ENCODE measurements at places on chromosomes 4 and X.

DNA sequence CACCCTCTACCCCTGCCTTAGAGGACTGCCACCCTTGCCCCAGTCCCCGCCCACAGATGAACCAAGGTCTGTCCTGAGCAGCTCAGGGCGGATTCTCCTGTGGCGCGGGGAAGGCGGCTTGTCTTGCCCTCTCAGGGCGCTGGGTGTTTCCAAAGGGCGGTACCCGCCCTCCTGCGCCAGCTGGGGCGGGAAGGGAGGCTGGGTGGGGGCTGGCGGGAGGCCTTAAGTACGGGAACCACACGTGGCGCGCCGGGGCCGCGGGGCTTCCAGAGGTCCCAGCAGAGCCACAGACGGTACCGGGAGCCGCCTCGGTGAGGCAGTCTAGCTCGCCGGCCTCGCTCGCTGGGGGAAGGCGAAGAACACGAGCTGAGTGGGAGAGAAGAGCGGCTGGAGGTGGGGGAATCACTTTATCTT lies 361.1 kb downstream of the MID1IP1 start:
- DNase-seq: no peak

DNA sequence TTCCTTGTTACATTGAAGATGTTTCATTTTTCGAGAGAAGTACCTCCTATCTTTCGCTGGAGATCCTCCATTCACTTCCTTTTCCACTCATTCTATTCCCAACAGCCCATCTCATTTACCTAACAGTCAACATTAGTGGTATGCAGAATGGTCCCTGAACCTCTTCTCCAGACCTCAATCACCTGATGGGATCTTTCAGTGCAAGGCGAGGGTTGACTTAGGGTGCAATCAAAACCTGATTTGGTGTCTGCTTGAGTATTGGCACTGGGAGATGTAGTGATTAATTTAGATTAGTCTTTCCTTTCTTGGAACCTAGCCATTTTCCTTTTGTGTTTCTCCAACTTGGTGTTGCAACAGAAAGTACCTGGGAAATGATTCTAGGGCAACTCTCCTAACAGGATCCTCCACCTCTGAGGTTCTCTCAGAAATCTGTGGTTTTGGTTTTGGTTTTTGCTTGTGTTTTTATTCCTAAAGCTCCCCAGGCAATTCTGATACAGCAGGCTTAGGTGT lies 18.4 kb downstream of the DDX3X start:
- DNase-seq: no peak

DNA sequence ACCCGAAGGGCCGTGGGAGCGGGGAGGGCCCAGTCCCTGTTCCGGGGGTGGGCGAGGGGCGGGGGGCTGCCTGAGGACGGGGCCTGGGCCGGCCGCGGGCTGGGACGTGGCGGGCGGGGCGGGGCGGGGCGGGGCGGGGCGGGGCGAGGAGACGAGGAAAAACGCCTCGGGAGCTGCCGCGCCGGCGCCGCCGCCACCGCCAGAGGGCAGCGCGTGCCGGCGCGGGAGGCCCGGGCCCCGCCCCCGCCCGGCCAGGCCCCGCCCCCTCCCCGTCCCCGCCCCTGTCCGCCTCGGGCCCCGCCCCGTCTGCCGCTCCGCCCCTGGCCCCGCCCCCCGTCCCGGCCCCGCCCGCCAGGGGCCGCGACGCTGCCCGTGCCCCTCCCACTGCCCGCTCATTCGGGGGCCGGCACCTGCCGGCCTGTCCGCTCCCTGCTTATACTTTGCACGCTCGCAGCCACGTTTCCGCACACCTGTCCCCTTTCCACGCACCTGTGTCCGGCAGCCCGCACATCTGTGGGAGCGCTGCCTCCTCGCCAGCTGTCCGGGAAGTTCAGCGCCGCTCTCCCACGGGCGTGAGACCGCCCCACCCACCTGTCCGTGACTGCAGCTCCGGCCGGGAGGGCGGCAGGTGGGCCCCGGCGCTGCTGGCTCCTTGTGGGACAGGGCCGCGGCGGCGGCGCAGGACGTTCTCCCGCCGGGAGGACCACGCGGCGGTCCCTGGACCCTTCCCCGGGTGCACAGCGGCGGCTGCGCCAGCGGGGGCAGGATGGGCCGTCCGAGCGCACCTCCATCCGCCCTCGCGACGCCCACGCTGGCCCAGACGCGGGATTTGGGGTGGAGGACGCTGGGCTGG lies 1.7 kb upstream of the FGFRL1 start:
- peak; percentile 60 for DNase-seq

DNA sequence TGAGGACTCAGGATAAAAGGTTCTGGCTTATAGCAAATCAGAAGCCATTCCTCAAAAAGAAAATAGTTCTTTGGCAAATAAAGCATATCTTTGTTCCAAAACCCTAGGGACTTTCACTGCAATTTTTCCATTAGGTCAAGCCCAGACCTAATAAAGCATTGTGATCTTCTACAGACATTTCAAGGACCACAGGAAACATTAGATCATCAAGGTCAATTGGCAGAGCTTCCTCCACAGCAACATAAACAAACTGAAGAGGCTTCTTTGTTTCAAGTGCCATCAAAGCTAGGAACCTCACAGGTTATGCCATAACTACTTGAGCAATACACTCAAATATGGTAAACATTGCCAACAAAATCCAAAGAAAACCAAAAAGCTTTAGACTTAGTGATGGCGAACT lies 144.9 kb downstream of the ANXA5 start:
- DNase-seq: no peak

- DNase-seq: no peak
These were observed 5.4 kb upstream of the MSX1 start for GRCh38 chr4:4853921-4854648.

- no peak for DNase-seq
These were observed 118.4 kb downstream of the ASB9 start for GRCh38 chrX:15151267-15152186.

DNA sequence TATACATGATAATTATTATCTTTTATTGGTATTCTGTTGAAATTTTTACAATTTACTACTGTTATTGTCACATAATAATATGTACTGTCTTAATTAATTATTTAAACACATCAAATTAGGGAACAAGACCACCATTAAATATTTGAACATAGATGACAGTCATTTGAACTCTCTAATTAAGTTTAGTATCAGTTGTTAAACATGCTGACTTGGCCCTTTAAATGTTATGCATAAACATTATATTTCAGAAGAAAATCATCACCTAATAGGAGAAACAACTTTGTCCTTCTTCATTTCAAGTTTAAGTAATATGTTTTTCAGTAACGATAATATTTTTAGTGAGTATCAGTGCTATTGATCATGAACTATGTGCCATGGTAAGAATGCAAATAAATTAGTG lies 623.5 kb upstream of the GNPDA2 start:
- no peak for DNase-seq

DNA sequence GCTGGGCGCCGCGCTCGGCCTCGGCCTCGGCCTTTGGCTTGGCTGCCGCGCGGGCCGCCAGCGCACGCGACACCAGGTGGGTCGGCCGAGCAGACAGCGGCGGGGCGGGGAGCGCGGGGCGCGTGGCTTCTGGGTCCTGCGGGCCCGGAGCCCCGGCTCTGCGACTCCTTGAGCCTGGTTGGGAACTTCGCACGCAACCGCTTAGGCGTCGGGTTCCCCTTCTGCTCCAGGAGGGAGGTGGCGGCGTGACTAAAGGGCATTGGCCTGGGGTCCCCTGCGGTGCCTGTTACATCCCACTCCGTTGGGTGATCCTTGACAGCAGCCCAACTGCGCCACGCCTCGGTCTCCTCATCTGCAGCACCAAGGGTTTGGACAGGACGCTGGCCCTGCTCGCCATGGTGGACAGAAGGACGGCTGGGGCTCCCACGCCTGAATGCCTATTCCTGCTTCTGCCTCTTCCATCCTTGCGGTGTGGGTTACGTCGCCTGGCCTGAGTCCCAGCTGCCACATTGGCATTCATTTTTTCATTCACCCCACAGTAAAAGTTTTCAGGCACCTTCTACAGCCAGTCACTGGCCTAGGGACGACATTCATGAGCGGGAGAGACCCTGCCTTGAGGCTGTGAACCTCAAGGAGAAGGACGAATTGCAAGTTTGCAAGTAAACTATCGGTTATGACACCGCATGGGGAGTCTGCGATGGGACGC lies 631 bp downstream of the EVC start:
- DNase-seq: peak; percentile 34

DNA sequence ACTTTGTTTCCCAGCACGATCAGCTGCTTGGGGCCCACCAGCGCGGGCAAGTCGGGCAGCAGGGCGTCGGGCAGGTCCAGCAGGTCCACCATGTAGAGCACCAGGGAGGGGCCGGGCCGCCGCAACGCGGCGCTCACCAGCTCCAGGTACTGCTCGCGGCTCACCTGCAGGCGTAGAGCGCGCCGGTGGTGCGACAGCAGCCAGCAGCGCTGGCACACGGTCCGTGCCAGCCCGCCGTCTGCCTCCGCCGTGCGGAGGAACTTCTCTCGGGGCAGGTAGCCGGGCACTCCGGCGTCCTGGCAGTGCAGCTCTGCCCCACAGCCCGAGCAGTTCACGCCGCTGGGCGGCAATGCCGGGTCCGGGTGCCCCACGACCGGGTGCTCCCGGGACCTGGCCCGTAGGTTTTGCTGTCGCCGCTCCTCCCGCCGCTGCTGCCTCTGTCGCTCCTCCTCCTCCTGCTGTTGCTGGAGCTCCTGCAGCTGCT lies 527 bp downstream of the NOA1 start:
- DNase-seq: no peak

- DNase-seq: no peak
These were observed 13.9 kb upstream of the CT47A1 start for GRCh38 chrX:120999413-120999812.

DNA sequence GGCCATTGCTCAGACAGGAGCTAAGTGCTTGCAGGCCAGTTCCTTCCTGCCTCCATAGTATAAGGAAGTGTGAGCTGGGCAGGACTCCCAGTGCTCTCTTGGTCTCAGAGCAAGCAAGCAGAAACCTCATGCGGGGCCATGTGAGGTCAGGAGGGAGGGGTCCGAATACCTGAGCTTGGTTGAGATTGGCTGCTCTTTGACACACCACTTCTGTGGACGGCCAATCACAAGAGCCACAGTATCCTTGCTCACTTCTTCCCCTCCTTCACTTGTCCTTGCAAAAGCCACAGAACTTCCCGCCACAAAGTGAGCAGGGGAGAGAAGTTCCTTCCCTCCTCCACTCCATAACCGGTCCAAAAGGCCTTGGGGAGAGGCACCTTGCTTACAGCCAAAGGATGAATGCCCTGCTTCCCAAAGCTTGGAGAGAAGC lies 56.7 kb downstream of the PRPS1 start:
- DNase-seq: no peak

GRCh38 chrX:40099055-40099958 lies 1.5 kb upstream of the BCOR start:
- DNase-seq: no peak

GRCh38 chrX:13285229-13285628 lies 34.6 kb downstream of the ATXN3L start:
- no peak for DNase-seq

- no peak for DNase-seq
These were observed 27.4 kb upstream of the PJA1 start for GRCh38 chrX:69192603-69193002.

DNA sequence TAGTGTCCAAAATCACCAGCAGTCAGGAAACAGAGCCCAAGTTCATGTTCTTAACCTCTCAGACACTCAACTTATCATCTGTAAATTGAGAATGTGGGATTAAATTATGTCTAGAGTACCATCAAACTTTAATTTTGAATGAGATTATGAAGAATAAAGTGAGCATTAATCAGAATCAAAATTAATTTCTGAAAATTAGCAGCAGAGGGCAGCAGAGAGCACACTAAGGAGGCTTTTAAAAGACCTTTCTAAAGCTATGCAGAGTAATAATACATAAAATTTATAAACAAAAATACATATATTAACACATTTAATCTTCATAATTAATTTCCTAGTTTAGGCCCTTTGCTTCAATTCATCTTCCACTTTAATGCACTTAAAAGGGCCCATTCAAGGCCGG lies 7.1 kb downstream of the TASL start:
- DNase-seq: peak; percentile 60

DNA sequence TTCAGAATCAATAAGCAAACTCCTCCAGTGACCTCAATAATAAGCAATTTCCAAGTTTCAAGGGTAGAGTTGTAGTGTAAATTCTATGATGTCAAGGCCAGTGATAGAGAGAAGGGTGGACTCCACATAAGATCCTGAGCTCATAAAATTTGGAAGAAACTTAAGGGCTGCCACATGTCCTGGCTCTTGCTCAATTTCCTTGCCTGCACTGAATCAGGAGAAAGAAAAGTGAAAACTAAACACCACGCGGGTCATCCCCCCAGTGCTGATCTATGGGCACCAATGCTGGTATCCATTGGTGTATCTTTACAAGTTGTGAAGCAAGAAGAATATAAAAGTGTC lies 392.0 kb upstream of the INTU start:
- DNase-seq: no peak

DNA sequence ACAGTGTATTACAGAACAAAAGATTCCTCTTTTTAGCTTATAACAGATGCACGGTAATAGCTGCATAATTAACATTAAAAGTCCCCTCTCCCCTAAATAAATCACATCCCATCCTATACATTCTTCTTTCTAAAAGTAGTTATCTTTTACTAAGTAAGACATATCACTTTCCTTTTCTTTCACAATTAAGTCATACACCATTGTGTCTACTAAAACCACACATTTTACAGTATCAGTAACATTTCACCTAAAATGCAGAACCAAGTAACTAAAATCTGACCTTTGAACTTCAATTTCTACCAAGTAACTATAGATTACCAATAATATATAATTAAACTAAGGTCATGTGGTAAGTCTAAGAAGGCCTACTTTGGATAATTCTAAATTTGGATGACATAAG lies 14.2 kb downstream of the DHX15 start:
- DNase-seq: no peak

DNA sequence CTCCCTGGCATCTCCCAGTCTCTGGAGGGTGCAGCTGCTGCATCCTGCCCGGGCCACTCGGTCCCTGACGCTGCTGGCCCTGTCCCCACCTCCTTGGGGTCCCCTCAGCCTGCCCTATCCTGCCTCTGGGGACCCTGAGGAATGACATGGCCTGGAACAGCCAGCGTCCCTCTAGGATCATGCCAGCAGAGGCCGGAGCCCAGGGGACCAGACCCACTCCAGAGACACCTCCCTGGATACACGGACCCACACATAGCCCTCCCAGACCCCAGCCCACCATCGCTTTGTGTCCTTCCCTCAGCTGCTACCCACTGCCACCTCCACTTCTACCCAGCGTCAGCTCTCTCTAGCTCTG lies 35.5 kb downstream of the CPLX1 start:
- no peak for DNase-seq

GRCh38 chrX:130299279-130300009 lies 30.7 kb upstream of the ZNF280C start:
- no peak for DNase-seq

DNA sequence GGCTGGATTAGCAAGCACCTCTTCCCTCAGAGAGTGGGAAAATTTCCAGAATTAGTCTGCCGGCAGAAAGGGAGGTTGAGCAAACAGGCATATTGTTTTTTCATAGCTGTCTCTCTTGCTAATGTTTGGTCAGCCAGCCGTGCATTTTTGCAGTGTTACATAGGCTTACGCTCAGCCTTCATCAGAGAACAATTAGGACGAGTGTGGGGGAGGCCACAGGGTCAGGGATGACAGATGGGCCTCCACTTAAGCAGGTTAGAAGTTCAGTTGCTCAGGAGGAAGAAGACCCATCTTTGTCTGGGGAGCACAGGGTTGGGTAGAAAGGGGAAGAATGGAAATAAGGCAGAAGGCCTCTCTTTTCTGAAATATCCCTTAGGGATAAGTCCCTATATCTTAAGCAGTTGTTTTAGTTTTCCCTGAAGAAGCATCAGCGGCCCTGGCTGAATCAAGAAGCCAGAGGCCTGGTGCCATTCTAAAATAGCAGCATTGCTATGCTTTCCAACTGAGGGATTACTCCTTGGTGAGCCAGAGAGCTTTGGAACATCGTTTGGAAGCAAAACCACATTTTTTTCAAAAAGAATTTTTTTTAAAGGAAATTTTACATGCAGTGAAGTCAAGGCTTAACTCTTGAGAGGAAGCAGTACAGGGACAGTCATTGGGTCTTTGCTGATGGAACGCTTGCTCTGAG lies 118.8 kb downstream of the SMIM20 start:
- no peak for DNase-seq
